NCI-H774 (cell line): ENCODE measurements at places on chromosomes 7 and 10.

DNA sequence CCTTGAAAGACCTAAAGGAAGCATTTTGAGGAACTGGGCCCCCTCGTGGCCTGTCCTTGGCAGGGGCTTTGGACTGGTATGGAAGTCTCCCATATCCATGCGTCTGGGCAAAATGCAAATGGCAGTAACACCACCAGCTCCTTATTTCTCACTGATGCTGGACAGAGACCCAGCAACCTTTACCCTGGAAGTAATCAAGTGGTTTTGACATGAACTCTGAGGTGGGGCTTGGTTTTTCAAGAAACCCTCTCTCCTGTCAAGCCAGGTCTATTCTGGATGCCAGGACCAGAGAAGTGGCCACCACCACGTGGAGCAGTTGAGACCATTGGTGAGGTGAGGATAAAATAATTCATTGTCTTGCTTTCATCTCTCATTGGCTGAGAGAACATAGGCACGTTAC lies 84.4 kb downstream of the OTUD1 start:
- DNase-seq, result no peak

DNA sequence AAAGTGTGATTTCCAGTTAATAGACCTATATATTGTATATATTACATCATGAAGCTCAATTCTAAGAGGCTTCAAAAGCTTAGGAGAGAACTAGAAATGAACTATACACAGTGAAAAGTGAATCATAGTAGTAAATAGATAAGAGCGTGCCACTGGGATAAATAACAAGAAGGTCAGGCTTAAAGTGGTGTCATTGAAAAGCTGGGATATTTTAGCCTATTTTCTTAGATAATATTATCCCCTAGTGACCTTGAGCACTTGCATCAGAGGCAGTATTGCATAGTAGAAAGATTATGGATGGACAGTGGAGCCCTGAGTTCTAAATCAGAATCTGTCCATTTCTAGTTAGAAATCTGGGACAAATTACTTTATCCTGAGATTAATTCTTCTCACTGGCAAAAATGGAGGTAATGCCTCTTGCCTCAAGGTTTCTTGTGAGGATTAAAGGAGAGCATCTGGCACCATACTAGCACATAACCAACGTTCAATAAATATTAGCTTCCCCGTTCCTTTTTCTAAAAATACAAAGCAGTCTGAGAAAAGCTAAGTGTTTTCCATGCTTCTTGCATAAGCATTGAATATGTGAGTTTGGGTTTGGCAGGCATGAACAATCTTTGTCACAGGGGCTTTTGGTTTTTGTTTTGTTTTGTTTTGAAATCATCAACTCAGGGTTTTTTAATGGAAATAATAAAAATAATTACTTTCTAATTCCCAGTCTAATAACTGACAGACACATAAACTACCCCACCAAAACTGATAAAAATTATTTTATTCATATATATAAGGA lies 27.3 kb upstream of the MACC1 start:
- DNase-seq, result no peak

DNA sequence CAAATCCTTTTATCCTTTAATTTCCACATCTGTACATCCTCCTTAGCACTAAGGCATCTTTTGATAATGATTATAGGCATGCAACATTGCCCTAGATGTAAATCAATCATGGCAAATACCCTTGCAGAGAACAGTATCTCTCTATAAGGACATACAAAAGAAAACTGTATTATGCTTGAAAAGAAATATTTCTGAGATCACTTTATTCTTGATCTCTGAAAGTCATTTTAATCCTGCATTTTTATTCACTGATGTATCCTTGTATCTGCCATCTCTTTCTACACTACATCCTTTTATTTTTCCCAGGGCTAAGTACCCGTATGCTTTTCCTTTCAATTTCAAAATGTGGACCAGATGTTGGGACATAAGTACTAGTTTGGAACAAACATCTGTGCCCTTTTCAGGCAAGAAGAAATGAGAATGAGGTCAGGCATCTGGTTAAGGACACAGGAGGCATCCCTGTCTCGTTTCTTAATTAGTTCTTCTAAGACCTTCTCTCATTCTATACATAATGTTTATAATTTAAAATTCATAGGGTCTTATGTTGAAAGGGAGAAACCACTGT lies 338.6 kb downstream of the CNTNAP2 start:
- DNase-seq, result peak; percentile 1

DNA sequence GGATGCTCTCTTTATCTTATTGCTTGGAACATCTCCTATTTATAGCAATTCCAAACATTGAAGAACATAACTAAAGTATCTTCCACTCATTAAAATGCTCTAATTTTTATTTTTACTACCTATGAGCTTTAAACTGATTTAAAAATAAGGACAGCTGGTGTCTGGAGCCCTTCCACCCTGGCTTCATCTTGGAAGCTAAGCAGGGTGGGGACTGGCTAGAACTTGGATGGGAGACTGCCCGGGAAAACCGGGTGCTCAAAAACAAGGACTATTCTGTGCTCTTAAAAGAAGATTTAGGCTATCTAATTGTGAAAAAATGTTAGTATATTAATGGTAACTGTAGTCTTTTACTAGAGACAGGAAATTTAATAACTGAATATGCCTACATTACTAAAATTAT lies 69.2 kb downstream of the ARMC3 start:
- DNase-seq, result peak; percentile 9

GRCh38 chr10:125827133-125827532 lies 3.8 kb downstream of the BCCIP start:
- DNase-seq, result no peak

DNA sequence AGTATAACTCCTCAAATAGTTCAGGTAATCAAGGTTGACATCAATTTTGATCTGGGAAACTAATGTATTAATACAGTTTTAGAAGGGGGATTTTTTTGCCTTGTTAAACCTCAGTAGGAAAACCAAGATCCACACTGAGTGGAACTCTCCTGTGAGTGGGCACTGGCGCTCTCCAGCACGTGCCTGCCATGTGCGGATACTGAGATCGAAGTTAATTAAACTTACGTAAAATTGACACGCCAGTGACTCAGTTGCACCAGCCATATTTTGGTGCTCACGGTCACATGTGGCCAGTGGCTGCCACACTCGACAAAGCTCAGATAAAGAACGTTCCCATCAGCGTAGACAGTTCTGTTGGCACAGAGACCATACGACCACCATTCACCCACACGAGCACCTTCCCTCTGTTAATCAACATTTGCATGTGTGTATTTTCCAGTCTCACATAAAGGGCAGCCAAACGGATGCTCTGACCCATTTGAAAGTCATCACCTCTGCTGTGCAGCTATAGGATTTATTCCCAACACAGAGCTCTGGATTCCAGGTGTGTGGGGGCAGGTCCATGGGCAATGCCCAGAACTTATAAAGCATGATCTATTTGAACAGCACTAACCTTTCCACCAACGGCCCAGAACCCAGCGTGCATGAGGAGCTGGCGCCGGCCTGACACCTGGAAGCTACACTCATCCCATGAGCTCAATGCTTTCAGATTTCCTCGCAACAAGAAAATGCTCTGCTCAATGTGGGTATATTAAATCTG lies 77.7 kb downstream of the VIPR2 start:
- no peak for DNase-seq

DNA sequence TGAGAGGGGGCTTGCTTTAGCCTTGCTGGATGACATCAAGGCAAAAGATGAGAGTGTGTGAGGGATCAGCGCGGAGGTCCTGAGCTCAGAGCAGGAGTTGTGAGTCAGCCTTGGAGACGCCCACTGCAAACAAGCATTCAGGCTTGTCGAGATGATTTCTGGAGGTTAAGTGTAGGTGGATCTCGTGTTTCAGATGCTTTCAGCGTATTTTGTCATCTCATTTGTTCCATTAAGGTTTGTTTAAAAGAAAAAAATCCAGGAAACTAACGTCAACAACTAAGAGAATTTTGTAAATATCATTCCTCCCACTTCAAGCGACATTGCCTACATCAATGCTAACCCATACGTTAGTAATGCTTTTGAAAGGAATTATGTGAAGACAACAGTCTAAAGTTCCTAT lies 715.4 kb upstream of the NRP1 start:
- no peak for DNase-seq

- no peak for DNase-seq
Measured at GRCh38 chr7:51010534-51010933, 227.8 kb upstream of the GRB10 start.

DNA sequence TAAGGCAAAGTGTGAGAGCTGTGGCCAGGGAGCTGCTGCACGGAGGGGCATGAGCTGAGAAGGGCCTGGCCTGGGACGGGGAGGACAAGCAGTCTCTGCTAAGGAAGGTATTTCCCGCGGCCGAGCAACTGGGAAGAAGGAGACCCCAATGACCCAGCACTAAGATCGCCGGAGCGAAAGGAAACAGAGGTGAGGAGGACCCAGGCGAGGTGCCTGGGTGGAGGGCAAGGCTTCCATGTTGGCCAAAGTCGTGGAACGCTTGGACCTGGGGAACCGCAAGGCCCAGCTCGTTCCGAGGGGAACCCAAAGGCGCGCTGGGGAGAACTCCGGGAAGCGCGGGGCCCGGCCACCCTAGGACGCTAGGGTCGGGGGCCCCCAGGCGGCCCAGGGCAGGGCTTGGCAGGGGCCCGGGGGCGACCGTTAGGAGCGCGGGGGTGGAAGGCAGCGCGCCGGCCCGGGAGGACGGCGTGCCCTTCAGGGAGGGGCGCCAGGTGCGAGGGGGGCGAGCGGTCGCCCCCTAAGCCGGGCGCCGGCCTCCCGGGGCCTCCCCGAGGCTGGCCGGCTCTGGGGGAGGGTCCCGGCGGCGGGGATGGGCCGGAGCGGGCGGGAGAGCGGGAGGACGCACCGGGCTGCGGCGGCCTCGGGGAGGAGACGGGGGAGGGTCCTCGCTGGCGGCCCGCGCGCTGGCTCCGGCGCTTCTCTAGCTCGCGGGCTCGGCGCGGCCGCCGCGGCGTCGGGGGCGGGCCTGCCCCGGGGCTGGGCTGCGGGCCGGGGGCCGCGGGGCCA lies 545 bp downstream of the GIGYF1 start:
- DNase-seq, result no peak

DNA sequence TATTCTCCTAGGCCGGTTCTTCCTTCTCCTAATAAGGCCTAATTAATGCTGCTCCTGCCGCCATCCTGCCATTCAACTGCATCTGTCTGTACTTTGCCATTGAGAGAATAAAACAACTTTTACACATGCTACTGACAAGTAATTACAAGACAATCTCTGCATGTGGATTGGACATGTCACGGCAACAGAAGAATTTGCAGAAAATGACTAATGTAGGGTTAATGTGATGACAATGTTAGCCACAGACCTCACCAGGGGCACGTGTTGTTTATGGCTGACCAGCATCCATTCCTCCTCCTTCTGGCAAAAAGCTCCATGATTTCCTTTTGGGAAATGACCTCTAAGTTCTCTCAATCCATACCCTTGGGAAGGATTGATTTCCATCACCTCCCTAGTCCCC lies 58.0 kb downstream of the NEBL start:
- no peak for DNase-seq

- no peak for DNase-seq
Measured at GRCh38 chr7:159042581-159043101, 102.0 kb downstream of the VIPR2 start.
